ENCODE measurements at places on chromosomes 4 and X.

- DNase-seq: no peak
These were observed 47.3 kb downstream of the PJA1 start for GRCh38 chrX:69117876-69118526.

GRCh38 chr4:89204624-89205023 is 93.3 kb downstream of the TIGD2 start:
- no peak for DNase-seq

GRCh38 chrX:41472231-41472815 is 25.2 kb downstream of the NYX start:
- no peak for DNase-seq

DNA sequence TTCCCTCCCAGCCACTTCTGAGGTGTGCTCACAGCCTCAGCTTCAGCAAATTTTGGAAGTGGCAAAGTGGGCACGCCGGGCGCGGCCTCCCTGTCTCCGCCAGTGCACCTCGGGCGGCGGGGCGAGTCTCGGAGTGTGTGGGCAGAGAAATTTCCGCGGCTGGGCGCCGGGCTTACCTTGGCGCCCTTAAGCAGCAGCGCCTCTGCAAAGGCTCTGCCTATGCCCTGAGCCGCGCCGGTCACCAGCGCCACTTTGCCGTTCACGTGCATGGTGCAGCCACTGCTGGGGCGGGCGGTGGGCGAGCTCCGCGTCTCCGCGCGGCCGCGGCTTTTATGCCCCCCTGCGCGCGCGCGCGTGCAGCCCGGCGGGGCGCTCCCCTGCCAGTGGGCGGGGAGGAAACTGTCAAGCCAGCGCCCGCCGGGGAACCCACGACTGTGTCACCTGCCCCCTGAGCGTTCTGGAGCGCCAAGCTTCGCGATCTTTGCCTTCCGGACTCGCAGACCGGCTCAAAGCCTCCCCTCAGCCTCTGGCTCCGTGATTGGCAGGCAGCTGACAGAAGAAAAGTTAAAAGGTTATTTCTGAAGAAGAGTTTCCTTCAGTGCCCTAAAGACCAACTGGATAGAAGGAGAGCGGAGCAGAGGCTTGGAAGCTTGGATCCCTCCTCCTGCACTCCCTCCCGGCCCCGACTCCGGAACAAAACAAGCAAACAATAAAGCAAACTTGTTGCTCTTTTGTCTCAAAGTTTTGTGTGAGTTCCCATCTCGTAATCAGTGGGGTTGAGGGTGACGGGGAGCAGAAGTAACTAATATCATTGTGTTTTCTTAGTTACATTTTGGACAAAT is at the start of gene HPGD:
Gene HPGD (minus strand): TSS at position 306 of the 842 bp plus-strand sequence. CDS start 37 bp downstream, at position 269.
- peak; percentile 54 for DNase-seq

GRCh38 chrX:31543634-31544033 is 471.8 kb upstream of the FTHL17 start:
- DNase-seq: no peak

DNA sequence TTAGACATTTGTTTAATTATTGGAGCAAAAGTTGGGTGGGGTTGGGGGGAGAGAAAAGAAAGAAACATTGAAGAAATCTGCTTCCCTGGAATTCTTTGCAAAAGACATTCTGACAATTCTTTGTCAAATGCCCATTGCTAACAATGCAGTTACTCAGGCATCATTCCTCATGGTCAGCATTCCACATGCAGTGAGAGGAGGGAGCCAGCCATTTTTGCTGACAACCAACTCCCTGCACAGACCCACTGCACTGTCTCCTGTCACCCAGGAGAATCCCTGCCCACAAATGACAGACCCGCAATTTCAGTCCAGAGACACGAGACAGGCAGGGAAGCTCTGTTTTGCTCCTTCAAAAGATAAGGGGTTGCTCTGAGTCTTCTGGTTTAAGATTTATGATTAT is 985.1 kb upstream of the SLIT2 start:
- no peak for DNase-seq

DNA sequence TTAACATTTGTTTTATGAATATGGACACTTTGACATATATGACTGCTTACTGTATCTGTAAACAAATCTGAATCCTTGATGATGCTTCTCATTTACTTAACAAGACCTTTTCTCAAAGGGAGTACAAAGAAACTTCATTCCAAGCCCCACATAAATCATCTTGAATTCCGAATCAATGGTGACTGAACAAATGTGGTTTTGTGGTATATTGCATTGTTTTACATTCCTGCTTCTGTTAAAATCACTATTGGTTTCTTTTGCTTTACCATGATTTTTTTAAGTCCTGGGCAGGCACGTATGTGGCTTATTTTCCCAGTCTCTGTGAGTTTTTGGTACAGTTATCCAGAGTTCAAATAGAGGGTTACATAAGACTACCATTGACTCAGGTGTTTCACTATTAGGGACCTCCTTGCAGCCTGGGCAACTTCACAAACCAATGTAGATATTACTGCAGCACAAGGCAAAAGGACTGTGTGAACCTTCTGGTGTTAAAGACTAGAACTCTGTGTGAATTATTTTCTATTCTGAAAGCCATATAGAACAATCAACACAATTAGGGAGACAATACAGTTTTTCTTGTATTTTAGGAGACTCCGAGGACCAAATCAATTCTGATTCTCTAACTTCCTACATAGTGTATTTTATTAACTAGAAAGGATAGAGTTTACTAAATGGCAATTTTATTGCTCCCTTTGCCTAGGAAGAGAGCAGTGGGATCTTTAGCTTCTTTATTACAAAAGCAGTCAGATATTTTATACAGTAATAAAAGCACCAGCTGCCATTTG is 196.4 kb downstream of the GALNTL6 start:
- no peak for DNase-seq

GRCh38 chrX:38205039-38205438 is 15.6 kb downstream of the SRPX start:
- DNase-seq: no peak

DNA sequence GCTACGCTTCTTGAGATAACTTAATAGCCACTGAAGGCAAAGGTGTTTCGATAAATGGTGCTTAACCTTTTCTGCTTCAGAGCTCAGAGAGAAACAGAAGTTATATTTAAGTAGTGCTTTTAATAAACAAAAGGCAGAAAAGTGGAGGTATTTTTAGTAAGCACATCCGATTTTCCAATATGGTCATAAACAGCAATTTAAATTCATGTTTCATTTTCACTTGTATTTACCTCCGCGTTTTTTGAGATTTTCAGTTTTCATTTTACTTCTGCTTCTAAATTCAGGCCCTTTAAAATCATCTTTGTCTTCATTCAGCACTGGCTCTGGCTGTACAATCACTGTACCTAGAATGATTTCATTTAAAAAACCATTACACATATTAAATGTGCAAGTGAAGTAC is 92.4 kb downstream of the ATRX start:
- no peak for DNase-seq

- peak; percentile 8 for DNase-seq
These were observed 339.7 kb upstream of the PCDH7 start for GRCh38 chr4:30380404-30380998.

GRCh38 chrX:24732766-24733500 is 39.2 kb downstream of the POLA1 start:
- DNase-seq: no peak

Data from stimulated activated CD4-positive, alpha-beta T cell treated with anti-CD3 and anti-CD28 coated beads, Interleukin-1b, Interleukin-23, amount 100 ng/mL, for 48 hours (primary cell).